ENCODE measurements at places on chromosomes 6 and 20.

DNA sequence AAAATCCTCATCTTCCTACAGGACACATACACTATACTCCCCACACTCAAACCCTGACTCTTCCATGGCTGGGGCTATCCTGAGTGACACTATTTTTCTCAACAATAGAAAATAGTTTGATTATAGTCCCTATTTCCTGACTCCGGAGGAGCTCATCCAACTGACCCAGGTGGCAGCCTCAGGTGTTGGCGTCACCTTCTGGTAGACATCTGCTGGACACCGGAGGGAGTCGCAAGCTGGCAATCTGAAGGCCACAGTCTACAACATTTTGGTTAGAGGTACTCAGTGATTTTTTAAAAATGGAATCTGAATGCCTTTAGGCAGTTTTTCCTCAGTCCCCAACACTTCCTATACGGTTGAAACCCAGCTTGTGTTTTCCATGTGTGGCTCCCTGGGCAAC lies 32.2 kb upstream of the OCSTAMP start:
- DNase-seq, result no peak

DNA sequence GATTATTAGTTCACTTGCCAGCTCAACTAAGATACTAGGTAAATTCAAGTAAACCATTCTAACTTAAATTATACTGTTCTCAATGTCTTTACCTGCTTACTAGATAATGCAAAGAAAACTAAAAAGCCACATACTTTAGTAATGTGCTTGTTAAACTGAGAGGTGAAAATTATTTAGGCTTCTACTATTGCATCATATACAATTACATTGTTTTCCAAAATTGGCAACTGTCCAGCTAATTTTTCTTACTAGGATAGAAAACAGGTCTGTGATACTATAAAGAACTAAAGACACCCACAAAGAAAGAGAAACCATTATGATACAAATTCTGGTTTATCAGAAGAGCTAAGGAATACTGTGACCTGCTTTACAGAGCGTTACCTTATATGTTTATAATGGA lies 45.6 kb upstream of the ALDH8A1 start:
- DNase-seq, result no peak

GRCh38 chr6:160263196-160263939 lies 4.7 kb upstream of the SLC22A2 start:
- no peak for DNase-seq

GRCh38 chr6:10355115-10355702 lies 59.7 kb downstream of the TFAP2A start:
- no peak for DNase-seq

- no peak for DNase-seq
Measured at GRCh38 chr20:34389954-34390555, 27.0 kb downstream of the ITCH start.

GRCh38 chr6:117264369-117264691 lies 1.0 kb upstream of the VGLL2 start:
- DNase-seq, result no peak

GRCh38 chr20:35576816-35577215 lies 34.9 kb downstream of the ERGIC3 start:
- no peak for DNase-seq

DNA sequence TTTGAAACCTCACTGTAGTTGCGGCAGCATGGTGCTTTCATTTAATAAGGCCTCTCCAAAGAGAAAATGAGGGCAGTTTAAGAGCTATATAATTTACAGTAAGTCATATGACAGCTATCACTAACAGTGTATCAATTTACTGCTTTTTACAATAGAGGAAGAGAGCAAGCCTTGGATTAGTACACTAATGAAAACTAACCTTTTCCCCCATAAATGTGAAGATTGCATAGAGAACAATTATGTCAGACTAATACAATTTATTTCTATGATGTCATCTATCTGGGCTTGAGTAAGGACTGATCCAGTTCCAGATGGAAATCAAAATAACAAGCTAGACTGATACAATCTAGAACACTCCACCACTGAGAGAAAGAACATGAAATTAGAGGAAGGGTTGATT lies 78.1 kb upstream of the FAM83B start:
- DNase-seq, result no peak

GRCh38 chr6:98016565-98016964 lies 733.5 kb upstream of the MMS22L start:
- DNase-seq, result no peak

DNA sequence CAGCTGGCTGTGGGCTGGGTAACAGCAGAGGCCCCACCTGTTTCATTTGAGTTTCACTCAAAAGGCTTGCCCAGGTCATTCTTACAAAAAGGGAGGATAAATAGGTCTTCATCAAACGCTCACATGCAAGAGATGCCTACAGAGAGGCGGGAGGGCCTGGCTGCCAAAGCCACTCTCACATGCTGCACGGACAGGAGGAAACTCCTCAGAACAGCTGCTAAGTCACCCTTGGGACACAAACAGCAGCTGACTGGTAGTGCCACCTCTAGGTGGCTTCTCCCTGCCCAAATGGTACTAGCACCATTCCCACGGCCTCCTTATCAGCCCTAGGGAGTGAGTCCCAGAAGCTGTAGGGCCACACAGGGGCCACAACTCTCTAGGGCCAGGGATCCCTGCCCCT lies 23.8 kb downstream of the SLC22A23 start:
- DNase-seq, result no peak

Measured in stimulated activated CD4-positive, alpha-beta T cell treated with anti-CD3 and anti-CD28 coated beads, Interleukin-12 subunit alpha, Interleukin-12 subunit beta, amount 100 ng/mL, for 4 hours (primary cell).